ENCODE measurements at places on chromosomes 1 and 21.

- no peak for DNase-seq
Measured at GRCh38 chr1:28099050-28099769, 10.8 kb upstream of the EYA3 start.

- no peak for DNase-seq
Measured at GRCh38 chr21:31447505-31447904, 103.4 kb upstream of the TIAM1 start.

GRCh38 chr1:175062858-175063257 is 4.8 kb upstream of the TNN start:
- DNase-seq = no peak

GRCh38 chr1:240998441-240999015 is 358.5 kb downstream of the RGS7 start:
- DNase-seq = no peak

GRCh38 chr1:200958597-200958996 is 63.9 kb downstream of the INAVA start:
- no peak for DNase-seq

- no peak for DNase-seq
Measured at GRCh38 chr1:20322081-20322824, 31.6 kb downstream of the VWA5B1 start.
